ENCODE measurements at places on chromosomes 7 and 10. TPM values are rescaled to one million over a fixed set of nuclear protein-coding genes. Genes with fewer than 3 reads are reported as not detected.

The OR13A1 gene
- polyA plus RNA-seq = not detected

The H2BK1 gene
- polyA plus RNA-seq = not detected

The TMEM196 gene
- not detected for polyA plus RNA-seq

DNA sequence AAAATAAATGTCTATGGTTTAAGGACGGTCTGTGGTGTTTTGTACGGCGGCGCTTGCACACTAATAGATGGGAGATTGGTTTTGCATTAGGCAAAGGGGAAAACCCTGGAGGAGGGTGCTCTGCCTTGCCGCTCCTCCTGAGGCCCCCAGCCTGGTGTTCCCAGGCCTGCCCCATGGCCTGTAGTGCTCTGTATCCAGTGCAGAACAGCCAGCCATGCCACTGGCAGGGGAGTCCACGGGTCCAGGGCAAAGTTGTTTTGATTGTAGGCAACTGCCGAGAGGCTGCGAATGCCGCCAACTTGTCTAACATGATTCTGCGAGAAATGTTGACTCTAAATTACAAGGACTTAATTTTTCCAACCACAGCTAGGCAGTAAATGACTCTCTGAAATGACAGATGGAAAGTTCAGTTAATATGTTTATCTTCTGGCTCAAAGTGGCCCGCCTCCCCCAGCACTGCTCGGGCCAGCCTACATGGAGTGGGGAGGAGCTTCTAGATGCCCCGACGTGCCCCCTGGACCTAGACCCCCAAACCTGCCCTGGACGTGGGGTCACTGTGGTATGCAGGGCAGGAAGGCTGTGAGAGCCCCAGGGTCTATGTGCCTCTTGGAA, 104.6 kb upstream of the GDF10 start:
- no peak for DNase-seq

GRCh38 chr10:36253731-36254130, 611.6 kb upstream of the FZD8 start:
- no peak for DNase-seq

GRCh38 chr7:97480772-97481390, 251.0 kb upstream of the TAC1 start:
- DNase-seq = no peak

GRCh38 chr7:66758950-66759628, 18.6 kb downstream of the RABGEF1 start:
- DNase-seq = no peak

GRCh38 chr10:102555781-102556328, 52.1 kb downstream of the SUFU start:
- peak; percentile 88 for DNase-seq
